ENCODE measurements at places on chromosomes 6 and 20.

DNA sequence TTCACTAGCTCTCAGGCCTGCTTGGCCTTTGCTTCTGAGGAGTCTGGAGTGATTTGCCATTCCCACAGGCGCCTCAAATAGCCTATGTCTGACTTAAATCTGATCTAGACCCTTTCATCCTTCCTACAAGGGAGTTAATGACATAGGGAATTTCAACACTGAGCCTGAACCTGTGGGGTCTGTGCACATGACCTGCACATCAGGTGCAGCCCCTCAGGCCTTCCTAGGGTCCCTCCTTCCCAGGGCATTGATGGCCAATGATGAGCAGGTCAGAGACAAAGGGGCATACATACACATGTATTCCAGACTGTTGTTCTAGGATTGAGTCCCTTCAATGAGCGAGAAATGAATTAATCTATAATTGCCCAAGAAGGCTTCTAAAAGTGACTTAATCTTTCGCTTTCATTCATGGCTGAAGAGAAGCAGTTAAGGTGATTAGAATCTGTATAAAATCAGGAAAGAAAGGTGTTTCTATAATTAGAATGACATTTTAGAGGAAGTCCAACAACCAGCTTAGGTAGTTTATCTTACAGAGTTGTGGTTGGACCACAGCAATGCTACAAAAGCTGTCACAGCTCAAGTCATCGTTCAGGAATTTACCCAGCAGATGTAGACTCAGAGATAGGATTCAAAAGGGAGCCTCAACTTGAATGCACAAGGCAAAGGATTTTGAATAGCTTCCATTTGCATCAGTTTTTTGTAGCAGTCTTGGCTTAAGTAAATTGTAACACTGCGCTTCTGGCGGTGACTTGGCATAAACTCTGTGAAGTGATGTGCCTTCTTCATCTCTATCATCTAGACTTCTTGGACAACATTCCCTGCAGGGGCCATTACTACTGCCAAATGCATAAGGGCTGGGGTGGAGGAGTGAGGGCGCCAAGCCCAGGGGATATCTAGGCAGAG is 27.0 kb upstream of the TBC1D7 start:
- DNase-seq = peak; percentile 98

DNA sequence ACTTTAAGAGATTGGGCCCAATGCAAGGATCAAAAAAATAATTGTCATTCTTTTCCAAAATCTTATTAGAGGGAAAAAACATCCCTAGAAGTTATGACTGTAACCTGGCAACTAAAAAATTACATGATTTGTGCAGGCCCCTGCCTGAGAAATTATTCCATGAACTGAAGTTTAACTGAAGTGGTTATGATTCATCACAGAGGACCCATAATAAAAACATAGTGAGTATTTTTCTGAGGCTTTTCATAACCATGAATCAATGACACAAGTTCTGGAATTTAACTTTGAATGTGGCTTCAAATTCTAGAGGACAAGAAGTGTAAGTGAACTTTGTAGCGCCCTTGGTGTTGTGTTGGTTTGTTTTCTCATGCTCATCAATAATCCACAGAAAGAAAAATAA is 31.1 kb upstream of the CARMIL1 start:
- DNase-seq = peak; percentile 70

GRCh38 chr6:122878796-122879195 is 89.7 kb downstream of the SMPDL3A start:
- no peak for DNase-seq

- no peak for DNase-seq
These were observed 165.9 kb downstream of the SOBP start for GRCh38 chr6:107655864-107656263.

DNA sequence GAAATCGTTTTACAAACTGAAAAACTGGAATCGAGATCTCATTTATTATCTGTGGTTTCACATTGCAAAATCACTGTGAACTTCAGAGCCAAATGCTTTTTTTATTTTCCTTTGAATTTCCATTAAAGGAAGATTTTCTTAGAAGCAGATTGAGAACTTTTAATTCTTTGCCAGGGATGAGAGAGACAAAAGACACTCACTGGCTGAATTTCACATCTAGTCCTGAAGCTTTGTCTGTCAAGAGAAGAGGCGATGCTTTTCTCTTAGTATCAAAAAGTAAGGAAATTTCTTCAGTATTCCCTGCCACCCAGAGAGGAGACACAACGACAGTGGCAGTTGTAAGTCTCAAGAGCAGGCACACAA is 141.8 kb downstream of the TMEM200A start:
- no peak for DNase-seq

- DNase-seq = peak; percentile 43
These were observed 697 bp upstream of the CEP43 start for GRCh38 chr6:166998256-166999144.

- no peak for DNase-seq
These were observed 330.3 kb downstream of the HTR1B start for GRCh38 chr6:77133031-77133430.

DNA sequence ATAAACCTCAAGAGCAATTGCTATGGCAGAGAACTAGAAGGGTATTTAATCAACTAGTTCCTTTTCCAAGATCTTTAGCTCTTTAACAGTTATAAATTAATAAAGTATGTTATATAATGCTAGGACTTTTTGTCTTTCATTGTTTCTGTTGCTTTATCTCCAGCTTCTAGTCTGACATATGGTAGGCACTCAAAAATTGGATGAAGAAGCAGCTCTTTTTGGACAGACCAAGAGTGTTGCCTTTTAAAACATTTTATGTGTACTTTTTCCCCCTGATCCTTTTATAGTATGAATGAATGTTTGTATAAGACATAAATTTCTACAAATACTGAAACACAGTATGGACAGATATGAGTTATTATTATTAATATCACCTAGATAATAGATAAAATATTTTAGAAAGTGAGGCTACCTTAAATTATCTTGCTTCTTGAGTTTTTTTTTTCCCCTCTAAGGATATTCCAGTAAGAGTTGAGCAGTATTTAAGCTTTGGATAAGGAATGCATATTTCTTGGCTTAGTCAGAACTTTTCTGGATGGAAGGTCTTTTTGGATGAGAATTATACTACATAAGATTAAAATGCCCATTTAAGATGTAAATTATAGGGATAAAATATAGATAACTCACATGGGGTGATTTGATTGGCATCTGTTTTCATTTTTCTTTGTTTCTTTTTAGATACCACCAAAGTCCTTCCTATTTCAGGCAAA is 16.6 kb downstream of the LAMA2 start:
- no peak for DNase-seq

- DNase-seq = no peak
These were observed 12.2 kb downstream of the HEBP2 start for GRCh38 chr6:138416206-138416605.

DNA sequence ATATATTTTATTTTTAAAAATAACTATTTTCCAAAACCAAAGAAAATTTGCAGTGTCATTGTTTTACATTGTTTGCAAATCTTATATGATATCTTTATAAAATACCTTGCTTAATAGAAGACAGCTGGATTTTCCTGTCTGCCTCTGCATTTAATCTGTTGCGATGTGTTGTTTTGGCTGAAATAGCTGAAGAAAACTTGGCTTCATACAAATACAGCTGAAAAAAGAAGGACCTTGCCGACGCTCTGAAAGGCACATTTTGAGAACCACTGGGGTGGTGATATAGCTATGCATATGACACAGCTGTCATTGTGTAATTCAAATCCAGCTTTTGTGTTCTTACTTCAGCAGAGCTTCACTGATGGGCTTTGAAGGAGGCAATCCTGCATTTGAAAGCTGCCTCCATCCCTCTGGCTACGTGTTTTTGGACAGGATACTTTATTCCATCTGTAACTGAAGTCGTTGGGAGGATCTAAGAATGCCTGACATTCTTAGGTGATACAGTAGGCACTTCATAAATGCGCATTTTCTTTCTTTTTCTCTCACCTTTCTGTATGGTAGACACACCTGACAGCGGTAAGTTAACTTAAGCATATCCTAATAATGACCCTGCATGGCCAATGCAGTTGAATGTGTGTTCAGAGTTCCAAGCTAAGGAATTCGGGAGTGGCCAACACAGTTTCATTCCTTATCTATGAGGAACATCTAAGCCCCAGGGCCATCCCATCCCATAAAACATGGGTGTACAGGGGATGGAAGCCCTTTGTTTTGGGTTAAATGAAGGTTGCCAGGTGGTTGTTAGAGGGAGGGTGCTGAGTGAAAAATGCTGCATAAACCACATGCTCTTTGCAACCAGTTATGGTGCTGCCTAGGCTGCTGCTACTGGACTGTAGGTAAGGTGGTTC is 213.0 kb downstream of the TFAP2A start:
- no peak for DNase-seq

DNA sequence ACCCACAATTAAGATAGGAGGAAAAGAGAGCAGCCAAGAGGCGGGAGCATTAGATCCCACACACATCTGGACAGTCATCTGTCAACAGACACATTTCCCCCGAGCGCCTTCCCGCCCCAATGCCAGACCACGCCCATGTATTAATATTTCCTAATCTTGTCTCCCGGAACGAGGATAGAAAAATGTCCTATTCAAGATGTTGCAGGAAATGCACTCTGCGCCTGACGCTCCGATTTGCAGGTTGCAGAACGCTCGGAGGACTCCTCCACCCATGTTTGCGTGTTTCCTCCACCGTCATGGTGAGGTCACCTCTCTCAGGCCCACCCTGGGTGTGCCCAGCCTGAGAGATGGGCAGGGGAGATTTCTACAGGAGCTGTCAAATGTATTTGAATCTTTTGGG is 215.2 kb downstream of the TAF4 start:
- DNase-seq = no peak

GRCh38 chr6:125658759-125659431 is 90.5 kb upstream of the HEY2 start:
- DNase-seq = no peak

DNA sequence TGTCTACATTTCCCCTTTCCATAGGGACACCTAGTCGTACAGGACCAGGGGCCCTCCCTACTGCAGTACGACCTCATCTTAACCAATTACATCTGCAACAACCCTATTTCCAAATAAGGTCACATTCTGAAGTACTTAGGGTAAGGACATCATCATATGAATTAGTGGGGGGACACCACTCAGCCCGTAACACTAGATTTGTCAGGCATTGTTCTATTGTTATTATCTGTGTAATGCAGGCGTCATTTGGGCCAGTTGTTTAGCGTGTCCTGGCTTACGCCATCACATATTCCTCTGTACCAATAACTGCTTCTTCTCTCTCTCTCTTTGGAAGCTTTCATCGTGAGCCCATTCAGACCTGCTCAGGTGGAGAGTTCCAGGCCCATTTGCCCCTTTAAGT is 89.3 kb downstream of the CAP2 start:
- no peak for DNase-seq

DNA sequence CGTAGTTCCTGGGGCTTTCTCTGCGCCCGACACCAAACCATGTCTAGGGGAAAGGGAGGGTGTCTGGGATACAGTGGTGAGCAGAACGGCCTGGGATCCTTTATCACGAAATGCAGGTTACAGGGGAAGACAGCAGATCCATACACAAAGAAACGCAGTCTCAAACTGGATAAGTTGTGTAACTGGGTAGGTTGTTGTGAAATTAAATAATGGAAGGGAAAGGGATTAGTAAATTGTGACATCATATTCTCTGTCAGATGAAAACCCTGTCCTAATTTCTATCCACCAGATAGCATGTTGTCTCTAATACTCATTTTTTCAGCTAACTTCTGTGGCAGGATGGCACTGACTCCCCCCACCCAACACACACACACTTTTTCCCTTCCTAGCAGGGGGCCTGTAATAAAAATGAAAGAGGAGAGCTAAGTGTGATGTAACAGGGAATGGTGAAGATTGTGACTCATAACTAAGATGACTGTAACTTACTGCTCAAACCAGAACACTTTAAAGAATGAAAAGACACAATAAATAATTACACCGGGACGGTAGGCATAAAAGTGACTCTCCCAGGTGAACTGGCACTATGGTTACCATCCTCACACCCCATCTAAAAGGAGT is 769 bp upstream of the TRPC4AP start:
- DNase-seq = peak; percentile 88

DNA sequence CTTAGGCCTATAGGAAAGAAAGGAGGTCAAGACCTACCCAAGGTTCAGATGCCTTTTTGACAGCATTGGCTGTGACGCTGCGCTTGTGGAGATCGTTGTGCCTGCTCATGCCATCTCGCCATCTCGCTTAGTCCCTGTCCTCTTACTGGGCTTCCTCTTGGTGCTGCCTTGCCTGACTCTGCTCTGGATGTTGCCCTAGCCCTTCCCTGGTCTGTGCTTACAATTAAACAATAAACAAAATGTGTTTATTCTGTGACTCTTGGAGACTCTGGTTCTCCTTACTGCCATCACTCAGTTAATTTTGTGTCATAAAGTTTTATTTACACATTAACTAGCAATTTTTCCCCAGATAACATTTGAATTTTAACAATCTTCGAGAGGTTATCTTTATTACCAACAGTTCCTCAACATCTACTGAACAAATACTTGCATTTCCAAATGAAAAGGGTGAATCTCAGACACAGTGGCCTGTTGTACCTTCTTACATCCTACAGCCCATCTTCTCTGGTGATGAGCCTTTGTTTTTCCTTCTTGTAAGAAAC is 11.6 kb downstream of the AFDN start:
- DNase-seq = no peak

- peak; percentile 57 for DNase-seq
These were observed 46.8 kb downstream of the CD24 start for GRCh38 chr6:106927531-106928398.

GRCh38 chr20:2657241-2657640 is 4.8 kb downstream of the NOP56 start:
- no peak for DNase-seq

- no peak for DNase-seq
These were observed 593.8 kb upstream of the NRSN1 start for GRCh38 chr6:23532227-23532626.

GRCh38 chr6:87430499-87430898 is 22.7 kb downstream of the CFAP206 start:
- no peak for DNase-seq

DNA sequence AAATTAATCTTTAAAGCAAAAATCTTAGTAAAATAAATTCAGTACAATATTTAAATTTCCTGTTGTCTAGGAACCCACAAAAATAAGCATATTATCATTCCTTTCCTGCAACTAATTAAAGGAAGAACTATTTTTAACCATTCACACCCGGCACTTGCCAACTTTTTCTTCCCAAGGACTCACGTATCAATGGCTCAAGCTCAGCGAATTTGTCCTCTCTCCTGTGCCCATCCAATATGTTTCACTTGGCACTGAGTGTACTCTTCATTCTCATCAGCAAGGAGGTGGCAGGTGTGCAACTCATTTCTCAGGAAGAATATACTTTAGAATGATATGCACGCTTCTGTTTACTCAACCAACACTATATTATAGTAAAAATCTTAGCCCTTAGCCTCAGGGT is 419.4 kb downstream of the C6orf118 start:
- no peak for DNase-seq

- no peak for DNase-seq
These were observed 179.9 kb downstream of the LRFN2 start for GRCh38 chr6:40407239-40407638.

GRCh38 chr20:59175861-59176260 is 12.2 kb downstream of the ZNF831 start:
- DNase-seq = no peak

Measured in ELR (cell line).